ENCODE measurements at places on chromosomes 4 and X. TPM values are rescaled to one million over a fixed set of nuclear protein-coding genes. Genes with fewer than 3 reads are reported as not detected.
A peak's percentile ranks its signal among the peaks of the same experiment; 100 is the strongest.

DNA sequence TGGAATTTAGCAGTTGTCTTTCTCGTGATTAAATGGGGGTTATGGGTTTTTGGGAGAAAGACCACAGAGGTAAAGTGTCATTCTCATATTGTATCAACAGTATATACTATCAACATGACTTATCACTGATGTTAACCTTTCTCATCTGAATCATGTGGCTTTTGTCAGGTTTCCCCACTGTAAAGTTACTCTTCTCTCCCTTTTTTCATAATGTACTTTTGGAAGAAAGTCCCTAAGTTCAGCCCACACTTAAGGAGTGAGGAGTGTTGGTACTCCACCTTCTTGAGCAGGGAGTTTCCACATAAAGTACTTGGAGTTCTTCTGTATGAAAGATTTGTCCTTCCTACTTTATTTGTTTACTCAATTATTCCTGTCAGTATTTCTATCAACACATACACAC is 169.9 kb downstream of the ZNF330 start:
- DNase-seq: no peak

DNA sequence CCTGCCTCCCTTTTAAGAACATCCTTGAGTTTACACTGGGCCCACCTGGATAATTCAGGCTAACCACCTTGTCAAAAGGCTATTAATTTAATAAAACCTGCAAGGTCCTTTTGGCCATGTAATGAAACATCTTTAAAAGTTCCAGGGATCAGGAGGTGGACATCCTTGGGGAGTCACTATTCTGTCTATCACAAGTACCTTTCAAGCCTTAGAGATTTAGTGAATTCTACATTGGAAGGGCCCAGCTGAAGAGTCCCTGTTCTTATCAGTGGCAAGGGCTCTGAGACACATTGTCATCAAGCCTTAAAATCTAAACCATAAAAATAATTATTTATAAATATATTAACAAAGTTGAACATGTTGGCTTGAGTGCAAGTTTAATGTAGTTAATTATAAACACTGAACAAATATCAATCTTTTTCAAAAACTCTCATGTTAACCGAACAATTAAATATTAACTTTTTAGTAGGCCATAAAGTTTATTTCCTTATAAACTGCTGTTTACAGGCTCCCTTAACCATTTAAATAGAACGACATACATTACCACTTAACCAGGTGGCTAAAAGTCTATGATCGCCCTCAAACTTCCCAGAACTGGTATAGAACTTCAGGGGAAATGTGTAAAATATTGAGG is 104.4 kb upstream of the CBR4 start:
- DNase-seq: no peak

- no peak for DNase-seq
Measured at GRCh38 chr4:142331646-142332045, 514.5 kb downstream of the INPP4B start.

GRCh38 chr4:75995727-75996126 is 5.0 kb upstream of the SDAD1 start:
- no peak for DNase-seq

- DNase-seq: no peak
Measured at GRCh38 chr4:54215379-54216077, 13.6 kb upstream of the PDGFRA start.

DNA sequence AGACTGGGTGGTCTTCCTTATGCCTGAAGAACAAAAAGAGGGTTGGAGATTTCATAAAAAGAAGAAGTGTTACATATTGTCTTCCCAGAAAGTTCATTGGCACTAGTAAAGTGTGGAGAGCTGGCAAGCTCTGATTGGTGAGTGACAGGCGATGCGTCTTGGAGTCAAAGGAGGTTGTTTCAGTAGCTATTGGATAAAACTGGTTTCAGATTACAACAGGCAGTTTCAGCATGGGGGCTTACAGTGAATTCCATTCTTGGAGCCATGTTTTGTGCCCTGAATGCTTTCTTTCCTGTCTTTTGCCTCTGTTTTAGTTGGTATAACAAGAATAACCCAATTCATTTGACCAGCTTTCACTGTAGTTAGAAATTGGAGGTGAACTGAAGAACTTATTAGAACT is 750.5 kb downstream of the ADGRL3 start:
- no peak for DNase-seq

DNA sequence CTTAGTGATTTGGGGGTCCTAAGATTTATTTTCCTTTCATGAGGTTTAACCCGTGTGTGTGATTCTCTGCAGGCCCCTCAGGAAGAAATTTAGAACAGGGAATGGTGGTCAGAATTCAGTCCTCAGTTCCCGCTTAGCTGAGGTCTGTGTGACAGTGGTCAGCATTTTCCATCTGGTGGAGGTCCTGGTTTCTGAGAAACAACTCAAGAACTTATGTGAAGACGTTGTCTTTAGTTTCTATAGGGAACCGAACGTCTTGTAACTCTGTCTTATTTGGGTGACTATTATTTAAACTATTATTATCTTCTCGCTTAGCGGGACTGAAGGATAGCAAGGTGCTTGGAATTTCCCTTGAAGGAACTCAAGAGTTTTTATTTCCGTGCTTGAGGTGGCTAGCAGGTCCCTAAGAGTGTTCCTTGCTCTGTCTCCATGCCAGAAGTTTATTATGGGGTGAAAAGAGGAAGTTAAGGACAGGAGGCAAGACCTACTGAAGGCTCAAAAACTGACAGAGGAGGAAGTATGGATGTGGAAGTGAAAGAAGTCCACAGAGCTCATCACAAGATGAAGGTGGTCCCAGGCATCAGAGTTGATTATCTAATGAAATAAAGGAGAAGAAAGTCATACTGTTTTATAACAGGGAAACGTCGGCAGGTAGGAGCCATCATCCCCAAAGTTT is 9.4 kb downstream of the MGST2 start:
- DNase-seq: no peak

DNA sequence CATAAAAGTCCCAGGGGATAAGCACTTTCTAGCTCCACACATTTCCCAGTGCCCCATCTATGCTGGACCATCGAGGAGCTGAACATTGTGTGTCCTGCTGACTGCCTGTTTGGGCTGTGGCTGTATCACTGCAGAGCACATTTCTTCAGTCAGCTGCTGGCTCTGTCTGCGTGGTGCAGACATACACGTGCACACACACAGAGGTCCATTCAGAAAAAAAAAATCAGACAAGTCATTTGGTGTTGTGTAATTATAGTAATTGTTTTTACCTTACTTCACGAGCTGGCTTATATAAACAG is 1.1 kb upstream of the PDLIM3 start:
- DNase-seq: no peak

Gene C4orf50
- total RNA-seq: 0.09 TPM

Gene HSFX3
- total RNA-seq: not detected

GRCh38 chr4:87523307-87523706 is 5.9 kb downstream of the SPARCL1 start:
- DNase-seq: no peak

Gene CENPI
- 4.9 TPM for total RNA-seq

DNA sequence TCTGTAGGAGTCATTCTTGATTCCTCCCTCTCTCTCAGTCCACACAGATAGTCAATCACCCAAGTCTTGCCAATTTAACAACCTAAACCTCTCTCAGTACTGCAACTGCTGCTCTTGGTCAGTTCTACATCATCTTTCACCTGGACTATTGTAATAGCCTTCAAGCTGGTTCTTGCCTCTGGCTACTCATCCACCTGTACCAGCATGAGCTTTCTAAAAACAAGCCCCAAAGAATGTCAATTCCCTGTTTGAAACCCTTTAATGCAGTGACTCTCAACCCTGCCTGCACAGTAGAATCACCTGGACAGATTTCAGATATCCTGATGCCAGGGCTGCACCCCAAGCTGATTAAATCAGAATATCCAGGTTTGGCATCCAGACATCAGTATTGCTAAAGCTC is 48.3 kb downstream of the VGLL1 start:
- DNase-seq: no peak

GRCh38 chr4:8719421-8719820 is 126.9 kb downstream of the CPZ start:
- DNase-seq: peak; percentile 17

Gene MEPE
- not detected for total RNA-seq

Gene DACH2
- total RNA-seq: 0.27 TPM

Gene UGT8
- total RNA-seq: 85.1 TPM

Gene TMSB15B
- 5.1 TPM for total RNA-seq

- no peak for DNase-seq
Measured at GRCh38 chr4:111136967-111137366, 514.1 kb upstream of the PITX2 start.

All from sciatic nerve (tissue), 2 donors.